ENCODE measurements at places on chromosomes 5 and 9.

DNA sequence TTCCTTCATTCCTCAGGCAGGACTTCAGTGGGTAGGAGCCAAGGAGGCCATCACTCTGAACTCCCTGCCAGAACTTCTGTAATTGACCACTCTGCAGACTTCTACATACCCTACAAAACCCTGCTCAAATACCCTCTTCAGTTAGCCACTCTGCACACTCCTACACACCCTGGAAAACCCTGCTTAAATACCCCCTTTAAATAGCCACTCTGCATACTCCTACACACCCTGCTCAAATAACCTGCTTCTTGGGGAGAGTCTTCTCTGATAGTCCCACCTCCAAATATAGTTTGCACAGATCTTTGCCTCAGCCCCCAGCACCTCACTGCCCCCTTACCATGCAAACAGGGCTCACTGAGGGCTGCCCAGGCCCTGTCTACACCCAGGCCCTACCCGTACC lies 18.6 kb upstream of the CARD19 start:
- DNase-seq, result no peak

GRCh38 chr5:58462623-58463230 lies 2.8 kb upstream of the PLK2 start:
- peak; percentile 74 for DNase-seq

GRCh38 chr5:24585751-24586150 lies 59.0 kb downstream of the CDH10 start:
- DNase-seq, result no peak

GRCh38 chr5:66558560-66558959 lies 37.6 kb upstream of the MAST4 start:
- DNase-seq, result no peak

- DNase-seq, result peak; percentile 59
These were observed 181.2 kb upstream of the PAPPA start for GRCh38 chr9:115972362-115972761.

Measured in PC-3 (cell line).